ENCODE measurements at places on chromosomes 5 and 9.

DNA sequence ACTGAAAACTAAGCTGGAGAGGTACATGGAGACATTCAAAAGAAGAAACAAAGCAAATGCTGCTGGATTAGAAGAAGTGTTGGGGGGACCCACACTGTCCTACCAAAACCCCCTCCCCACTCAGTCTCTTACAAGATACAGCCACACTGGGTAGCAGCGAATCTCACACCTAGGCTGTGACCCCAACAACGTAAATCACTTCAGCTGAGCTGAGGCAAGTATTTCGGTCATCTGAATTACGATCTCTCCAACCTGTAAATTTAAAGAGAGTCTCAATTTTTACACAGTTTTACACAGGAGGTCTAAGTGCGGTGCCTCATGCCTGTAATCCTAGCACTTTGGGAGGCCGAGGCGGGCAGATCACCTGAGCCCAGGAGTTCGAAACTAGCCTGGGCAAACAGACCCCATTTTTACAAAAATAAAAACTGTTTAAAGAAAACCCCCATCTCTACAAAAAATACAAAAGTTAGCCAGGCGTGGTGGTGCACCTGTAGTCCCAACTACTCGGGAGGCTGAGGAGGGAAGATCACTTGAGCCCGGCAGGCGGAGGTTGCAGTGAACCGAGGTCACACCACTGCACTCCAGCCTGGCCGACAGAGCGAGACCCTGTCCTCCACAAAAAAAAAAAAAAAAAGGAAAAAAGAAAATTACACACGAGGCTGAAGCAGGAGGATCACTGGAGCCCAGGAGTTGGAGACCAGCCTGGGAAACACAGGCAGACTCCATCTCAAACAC is 3.4 kb downstream of the CAMSAP1 start:
- no peak for DNase-seq

DNA sequence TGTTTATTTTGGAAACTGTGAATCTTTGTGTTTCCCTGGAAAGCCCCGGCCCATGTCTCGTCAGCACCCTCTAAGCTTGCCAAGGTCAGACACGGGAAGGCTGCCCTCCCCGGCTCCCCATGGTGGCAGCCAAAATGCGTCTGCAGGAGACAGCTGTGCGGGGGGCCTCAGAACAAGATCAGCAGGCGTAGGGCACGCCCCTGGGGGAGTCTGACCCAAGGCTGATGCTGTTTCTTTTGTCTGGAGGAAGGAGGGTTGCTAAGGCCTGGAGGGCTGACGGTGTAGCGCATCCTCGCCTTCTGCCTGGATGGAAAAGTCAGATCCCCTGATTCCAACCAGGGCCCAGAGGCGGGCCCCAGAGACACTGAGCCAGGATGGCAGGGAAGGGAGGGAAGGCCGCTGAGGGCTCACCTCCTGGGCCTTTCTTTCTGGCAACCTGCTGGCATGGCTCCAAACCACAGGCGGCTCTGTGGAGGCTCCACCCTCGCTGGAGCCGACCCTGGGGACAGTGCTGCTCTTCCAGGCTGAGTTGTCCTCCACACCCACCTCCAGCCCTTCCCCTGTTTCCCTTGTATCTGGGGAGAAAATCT is 57.2 kb downstream of the OLFM1 start:
- DNase-seq = no peak

GRCh38 chr9:98944057-98944733 is 488 bp downstream of the COL15A1 start:
- DNase-seq = no peak

DNA sequence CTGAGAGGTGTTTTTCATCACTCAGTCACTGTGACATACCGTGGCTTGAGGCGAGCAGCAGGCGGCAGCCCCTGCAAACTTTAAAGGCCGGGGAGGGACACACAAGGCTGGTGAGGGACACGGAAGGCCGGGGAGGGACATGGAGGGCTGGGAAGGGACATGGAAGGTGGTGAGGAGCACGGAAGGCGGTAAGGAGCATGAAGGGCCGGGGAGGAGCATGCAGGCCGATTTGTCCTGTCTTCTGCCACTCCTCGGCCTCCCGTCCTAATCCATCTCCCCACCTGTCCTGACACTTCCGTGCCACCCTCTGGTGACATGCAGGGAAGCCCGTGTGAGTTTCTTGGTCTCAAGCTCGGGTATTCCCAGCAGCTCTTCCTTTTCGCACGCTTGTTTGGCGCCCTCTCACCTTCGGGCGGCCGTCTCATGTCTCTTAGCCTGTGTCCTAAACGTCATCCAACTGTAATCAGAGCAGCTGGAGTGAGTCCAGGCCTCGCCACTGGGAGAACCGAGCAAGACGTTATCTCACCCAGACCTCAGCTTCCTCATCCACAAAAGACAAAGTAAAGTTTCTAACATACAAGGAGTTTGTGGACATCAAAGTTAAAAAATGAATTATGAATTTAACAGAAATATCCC is 126.5 kb downstream of the MRPL36 start:
- DNase-seq = no peak

DNA sequence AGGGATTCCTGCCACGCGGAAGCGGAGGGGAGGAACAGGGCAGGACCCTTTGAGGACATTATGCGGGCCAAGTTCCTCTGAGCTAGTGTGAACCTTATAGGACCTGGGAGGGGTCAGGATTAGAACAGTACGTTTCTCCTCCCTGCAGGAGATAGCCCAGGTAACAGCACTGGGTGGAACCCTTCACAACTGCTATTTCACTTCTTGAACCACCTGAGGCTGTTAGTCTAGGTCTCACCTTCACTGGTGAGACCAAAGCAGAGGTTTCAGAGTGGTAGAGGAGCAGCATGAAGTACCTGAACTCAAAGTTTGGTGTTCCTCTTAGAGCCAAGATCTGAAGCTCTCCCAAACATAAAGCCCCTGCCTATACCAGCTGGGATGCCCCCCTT is 832 bp downstream of the EIF4EBP3 start:
- DNase-seq = no peak

DNA sequence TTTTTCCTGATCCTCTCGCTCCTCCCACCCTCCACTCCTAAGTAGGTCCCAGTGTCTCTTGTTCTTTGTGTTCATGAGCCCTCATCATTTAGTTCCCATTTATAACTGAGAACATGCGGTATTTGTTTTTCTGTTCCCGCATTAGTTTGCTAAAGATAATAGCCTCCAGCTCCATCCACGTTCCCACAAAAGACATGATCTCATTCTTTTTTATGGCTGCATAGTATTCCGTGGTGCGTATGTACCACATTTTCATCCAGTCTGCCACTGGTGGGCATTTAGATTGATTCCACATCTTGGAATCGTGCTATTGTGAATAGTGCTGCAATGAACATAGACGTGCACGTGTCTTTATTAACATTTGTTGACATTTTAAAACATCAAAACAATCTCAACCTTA is 34.2 kb upstream of the CACNA1B start:
- no peak for DNase-seq

DNA sequence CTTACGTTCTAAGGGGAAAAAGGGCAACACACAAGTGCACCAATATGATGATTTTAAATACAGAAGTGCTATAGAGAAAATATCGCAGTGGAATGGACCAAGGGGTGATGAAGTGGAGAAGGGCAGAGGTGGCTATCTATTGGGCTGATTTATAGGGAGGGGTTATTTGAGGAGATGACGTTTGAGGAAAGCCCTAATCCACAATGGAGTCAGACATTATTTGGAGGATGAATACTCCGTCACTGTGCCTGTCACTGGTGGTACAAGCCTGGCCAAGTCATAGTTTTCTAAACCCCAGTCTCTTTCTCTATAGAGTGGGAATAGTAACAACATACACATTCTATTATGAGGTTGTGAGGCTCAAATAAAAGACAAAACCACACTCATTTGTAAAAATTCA is 48.5 kb downstream of the MEF2C start:
- no peak for DNase-seq

GRCh38 chr9:122226142-122226757 is 2.5 kb downstream of the LHX6 start:
- no peak for DNase-seq

- DNase-seq = no peak
Measured at GRCh38 chr9:133440874-133441273, 18.7 kb downstream of the ADAMTS13 start.

DNA sequence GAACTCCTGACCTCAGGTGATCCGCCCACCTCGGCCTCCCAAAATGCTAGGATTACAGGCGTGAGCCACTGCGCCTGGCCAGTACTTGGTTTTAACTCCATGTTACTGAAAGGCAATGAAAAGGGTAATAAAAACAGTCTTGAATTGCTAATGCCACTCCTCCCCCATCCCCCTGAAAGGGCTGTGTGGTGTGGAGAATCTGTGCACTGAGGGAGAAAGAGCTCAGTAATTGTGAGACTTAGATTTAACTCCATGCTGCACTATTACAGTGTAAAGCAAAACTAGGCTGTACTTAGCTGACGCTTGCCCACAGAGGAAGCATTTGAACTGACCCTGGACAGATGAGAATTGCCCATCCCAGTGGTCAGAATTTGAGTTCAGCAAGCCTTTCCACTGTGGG is 1662.4 kb upstream of the ACO1 start:
- DNase-seq = no peak

GRCh38 chr5:157739388-157740228 is 3.9 kb upstream of the LSM11 start:
- DNase-seq = no peak

GRCh38 chr9:3795556-3795955 is 269.8 kb upstream of the RFX3 start:
- no peak for DNase-seq

Measured in AG10803 (cell line).